Right renal pelvis (tissue), 4 donors: ENCODE measurements at places on chromosomes 16 and 17.
A peak's percentile ranks its signal among the peaks of the same experiment; 100 is the strongest.

DNA sequence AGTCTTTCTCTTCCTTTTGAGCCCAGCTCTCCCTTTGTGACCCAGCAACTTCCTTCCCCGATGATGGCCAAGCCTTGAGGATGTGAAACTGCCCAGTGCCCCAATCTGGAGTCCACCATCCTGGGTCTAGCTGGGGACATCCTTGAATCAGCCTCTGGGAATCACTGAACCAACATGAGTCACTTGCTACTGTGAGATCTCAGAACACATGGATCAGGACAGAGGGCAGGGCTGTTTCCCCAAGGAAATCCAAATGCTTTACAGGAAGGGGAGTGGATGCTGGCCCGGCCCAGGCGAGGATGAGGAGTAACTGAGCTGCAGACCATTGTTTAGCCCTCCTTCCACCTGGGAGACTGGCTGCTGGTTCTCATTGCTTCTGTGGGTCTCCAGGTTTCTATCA, 547.6 kb downstream of the WWOX start:
- no peak for DNase-seq

GRCh38 chr16:12091569-12092543, 115.3 kb downstream of the SNX29 start:
- DNase-seq = no peak

DNA sequence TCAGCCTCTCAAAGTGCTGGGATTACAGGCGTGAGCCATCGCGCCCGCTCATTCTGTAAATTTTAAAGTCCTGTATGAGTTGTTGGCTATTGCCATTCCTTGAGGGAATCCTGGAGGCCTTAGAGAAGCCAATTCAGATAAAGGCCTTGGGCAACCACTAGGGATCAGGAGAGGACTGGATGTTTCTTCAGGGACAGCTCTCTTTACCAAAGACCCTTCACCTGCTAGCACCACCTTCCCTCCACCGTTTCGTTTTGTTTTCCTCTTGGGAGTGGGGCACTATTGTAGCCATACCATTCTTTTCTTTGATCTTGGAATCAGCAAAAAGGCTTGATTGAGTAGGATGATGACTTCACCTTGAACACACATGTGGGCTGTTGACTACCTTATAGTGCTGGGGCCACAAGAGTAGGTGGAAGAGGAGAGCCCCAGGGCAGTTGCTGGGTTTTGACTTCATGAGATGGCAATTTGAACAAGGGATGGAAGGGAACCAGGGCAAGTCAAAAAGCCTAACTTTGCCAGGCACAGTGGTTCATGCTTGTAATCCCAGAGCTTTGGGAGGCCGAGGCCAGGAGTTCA, 7.0 kb upstream of the ANKRD40CL start:
- DNase-seq = no peak

GRCh38 chr16:20726661-20727060, 15.0 kb downstream of the THUMPD1 start:
- no peak for DNase-seq

DNA sequence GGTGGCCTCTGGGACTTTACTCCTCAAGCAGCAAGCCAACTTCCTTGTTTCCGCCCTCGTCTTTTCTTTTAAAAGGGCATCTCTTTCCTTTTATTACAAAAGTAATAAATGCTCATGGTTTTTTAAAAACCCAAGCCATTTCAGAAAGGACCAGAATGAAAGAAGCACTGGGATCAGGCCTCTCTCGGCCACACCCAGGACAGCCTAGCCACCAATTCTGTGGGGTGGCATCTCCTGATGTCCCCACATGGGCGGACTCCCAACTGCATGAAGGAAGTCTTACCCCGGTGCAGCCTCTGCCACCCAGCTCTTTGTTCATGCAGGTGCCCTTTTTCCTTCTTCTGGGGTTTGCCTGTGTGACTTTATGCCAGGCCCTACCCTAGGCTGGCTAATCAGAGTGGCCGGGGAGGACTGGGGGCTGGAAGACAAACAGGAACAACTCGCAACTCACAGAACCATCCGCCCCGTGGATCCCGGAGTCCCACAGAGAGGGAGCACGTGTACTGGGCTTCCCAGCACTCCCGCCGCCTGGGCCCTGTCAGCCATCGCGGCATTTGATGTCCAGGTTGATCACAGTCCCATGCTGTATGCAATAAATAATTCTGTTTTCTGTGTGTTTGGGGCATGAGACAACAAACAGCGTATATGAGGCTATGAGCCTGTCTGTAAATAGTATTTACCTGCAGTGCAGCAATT, 2.6 kb upstream of the RASD1 start:
- DNase-seq = no peak

DNA sequence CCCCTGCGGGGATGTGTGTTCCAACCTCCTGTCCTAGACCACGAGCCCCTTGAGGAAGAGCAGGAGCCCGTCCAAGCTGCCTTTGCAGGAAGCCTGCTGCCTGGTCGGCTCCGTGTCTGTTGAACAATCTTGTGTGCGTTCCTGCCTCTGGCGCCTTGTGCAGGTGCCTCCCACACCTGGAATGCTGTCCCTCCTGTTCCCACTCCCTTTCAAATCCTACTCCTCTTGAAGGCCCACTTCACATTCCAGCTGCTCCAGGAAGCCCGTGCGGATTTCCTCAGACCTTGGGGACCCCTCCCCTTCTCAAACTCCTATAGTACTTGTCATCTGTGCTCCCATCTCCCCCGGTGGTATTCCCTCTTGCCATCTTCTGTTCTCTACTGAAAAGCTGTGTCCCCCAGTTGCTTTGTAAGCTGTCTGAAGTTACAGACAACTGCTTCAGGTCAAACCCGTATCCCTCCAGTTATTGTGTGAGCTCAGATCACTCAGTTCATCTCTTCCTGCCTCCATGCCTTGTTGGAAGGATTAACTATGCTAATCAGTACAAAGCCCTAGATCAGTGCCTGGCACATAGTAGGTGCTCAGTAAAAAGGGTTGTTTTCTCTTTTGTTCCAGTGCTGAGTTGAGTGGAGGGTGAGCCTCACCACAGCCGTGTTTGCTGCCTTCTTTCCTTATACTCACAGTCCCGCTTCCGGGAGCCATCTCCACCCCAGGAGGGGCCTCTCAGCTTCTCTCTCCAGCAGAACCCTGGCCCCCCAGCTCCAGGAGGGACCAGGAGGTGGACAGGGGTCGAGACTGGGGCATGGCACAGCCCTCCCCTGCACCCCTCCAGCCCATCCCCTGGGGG, 241.8 kb upstream of the CIBAR2 start:
- DNase-seq = no peak

GRCh38 chr17:73983621-73984400, 219.7 kb upstream of the RPL38 start:
- DNase-seq = no peak

DNA sequence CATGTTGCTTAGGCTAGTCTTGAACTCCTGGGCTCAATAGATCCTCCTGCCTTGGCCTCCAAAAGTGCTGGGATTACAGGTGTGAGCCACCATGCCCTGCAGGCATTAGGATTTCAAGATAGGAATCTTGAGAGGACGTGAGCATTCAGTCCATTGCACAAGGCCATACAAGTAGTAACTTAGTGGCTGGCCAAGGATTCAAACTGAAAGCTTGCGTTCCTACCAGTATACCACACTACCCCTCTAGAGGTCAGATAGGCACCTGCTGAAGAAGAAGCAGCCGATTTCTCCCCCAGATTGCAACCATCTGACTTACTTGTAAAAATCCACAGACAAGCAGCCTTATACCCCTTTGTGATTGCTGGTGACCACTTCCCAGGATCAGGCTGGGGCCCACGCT, 80.9 kb downstream of the CACNG3 start:
- no peak for DNase-seq

- no peak for DNase-seq
Observed at GRCh38 chr16:27326738-27327585, 13.2 kb downstream of the IL4R start.

GRCh38 chr17:73371285-73371684, 59.5 kb upstream of the CDC42EP4 start:
- no peak for DNase-seq

GRCh38 chr17:52751051-52751450, 592.5 kb upstream of the CA10 start:
- no peak for DNase-seq

- DNase-seq = no peak
Observed at GRCh38 chr17:50101346-50102163, 6.4 kb downstream of the PDK2 start.

- DNase-seq = no peak
Observed at GRCh38 chr17:44807817-44808155, 22.3 kb downstream of the GJC1 start.

GRCh38 chr16:49330562-49331201, 42.9 kb upstream of the C16orf78 start:
- DNase-seq = no peak

DNA sequence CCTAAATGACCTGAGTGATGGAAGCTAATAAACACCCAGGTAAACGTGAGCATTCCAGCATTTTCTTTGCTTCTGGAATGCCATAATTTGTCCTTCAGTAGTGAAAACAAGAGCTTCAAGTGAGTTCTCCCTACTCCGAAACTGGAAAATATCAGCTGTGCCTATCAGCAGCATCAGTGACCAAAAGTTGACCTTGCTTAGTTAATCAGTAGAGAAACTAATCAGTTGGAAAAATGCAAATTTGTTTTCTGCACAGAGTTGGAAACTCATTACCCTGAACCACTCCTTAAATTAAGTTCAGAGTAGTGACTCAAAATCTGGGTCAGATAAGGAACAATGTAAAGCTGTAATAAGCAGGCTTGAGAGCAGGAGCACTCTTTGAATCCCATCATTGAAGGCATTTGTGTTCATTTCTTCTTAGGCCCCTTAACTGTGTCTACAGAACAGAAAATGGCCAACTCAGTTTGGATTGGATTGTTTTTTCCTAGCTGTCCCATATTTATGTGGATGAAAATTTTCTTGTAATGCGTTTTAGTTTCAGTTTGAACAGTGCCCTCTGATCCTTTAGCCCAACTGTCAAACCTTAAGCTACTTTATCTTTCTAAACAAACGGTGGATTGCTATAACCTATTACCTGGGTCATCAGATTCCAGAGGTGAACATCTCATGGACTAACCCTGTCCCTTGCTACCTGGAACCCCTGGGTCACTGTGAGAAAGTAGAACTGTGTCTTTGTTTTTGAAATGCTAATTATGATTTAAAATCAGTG, 290.4 kb downstream of the TOX3 start:
- peak; percentile 44 for DNase-seq

GRCh38 chr17:29593591-29594518, 923 bp downstream of the ANKRD13B start:
- DNase-seq = no peak

DNA sequence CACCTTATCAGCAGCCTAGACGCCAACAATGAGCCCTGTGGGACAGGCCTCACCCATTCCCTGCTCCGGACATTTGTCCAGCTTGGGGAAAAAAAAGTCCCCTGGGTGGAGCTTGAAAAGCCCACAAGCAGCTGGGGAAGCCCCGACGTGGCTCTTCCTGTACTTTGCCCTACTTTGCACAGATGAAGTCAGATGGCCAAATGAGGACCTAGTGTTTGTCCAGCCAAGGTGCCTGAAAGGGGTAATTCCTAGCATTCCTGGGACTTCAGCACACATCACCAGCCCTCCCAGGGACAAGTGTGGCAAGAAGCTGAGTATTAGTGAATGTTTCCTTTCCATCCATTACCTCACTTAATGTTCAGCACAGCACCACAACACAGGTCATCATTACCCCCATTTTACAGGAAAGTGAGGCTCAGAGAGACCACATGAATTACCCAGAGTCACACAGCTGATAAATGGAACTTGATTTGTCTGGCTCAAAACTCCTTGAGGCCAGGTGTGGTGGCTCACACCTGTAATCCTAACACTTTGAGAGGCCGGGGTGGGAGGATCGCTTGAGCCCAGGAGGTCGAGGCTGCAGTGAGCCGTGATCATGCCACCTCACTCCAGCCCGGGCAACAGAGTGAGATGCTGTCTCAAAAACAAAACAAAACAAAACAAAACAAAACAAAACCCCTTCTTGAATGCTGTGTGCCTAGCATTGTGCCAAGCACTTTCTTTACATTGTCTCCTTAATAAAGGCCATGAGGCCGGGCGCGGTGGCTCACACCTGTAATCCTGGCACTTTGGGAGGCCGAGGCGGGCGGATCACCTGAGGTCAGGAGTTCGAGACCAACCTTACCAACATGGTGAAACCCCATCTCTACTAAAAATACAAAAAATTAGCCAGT, 19.9 kb upstream of the PLLP start:
- DNase-seq = no peak
